Progenitor cell of endocrine pancreas (in vitro differentiated cells): ENCODE measurements at places on chromosomes 1 and 21. TPM values are rescaled to one million over a fixed set of nuclear protein-coding genes. Genes with fewer than 3 reads are reported as not detected.

Gene EFHD2
- 17.8 and 19.4 TPM in 2 replicates for total RNA-seq

Gene CTH
- 17.3 and 17.6 TPM in 2 replicates for total RNA-seq

Gene HCN3
- total RNA-seq, result 13.6 and 15.6 TPM in 2 replicates

Gene ZBTB8A
- 8.9 and 10.8 TPM in 2 replicates for total RNA-seq

Gene CYP4A11
- total RNA-seq, result not detected in 2 replicates

Gene CFHR3
- 0.31 and 0.55 TPM in 2 replicates for total RNA-seq

Gene FAM78B
- 3.1 TPM in 2 replicates for total RNA-seq

Gene UTS2
- not detected in 2 replicates for total RNA-seq

Gene FAM72C
- 0.62 and 2.0 TPM in 2 replicates for total RNA-seq

Gene MT1HL1
- total RNA-seq, result not detected in 2 replicates

Gene ACTA1
- 1.8 and 2.5 TPM in 2 replicates for total RNA-seq

Gene WNT4
- total RNA-seq, result 0.74 and 0.98 TPM in 2 replicates

Gene TFF3
- total RNA-seq, result 40.1 and 40.3 TPM in 2 replicates

Gene BARHL2
- not detected in 2 replicates for total RNA-seq

Gene HIVEP3
- total RNA-seq, result 1.1 and 1.6 TPM in 2 replicates
